Mesenteric fat pad (tissue), 1 donor: ENCODE measurements at places on chromosomes 6 and 20. TPM values are rescaled to one million over a fixed set of nuclear protein-coding genes. Genes with fewer than 3 reads are reported as not detected.

GRCh38 chr6:88882536-88882935 lies 80.9 kb downstream of the RNGTT start:
- DNase-seq = no peak

DNA sequence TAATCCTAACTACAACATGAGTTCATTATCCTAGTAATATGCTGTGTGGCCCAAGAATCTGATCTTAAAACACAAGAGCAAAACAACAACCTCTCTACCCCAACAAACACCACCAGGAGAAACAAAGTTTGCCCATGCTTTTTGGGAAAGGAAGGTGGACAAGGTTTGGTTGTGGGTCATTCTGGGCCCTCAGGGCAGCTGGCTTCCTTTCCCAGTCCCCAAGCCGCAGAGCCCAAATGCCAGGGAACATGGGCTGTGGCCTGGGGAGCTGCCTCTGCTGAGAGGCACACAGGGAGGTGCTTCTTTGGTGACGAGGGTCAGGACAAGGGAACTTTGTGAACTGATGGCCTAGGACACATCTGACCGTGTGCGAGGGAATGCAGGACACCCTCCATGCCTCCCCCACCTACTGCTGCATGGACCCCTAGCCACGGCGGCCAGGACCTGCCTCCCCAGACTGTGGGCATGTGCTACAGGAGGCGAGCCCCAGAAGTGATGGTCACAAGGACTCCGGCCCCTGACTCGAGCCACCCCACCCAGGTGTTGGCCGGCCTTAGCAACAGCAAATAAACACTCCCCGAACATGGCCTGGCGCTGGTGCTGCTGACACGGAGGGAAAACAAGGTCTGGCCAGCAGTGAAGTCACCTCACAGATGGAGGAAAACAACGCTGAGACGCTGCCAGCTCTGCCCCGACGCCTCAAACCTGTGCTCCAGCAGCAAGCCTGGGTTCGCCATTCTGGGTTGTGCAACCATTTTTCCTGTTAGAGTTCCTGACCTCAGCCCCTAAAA lies 55.6 kb downstream of the RRBP1 start:
- DNase-seq = no peak

The POPDC3 gene
- 9.7 TPM for total RNA-seq

The C6orf15 gene
- not detected for total RNA-seq

DNA sequence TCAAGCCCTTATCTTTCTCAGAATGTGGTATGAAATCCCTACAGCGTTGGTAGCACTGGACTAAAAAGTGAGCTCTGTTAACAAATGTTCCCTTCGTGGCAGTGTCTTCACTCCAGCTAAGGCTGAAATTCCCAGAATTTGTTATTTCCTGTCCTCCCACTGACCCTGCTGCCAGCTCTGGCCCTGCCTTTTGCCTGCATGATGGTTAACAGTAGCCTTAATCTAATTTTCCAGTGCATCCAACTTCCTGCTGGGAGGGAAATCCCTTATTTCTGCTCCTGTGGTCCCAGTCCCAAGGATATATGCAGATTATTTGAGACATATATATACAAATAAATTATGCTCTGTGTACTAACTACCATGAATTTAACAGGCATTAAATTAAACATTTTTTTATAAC lies 157.2 kb upstream of the CARMIL1 start:
- DNase-seq = no peak

DNA sequence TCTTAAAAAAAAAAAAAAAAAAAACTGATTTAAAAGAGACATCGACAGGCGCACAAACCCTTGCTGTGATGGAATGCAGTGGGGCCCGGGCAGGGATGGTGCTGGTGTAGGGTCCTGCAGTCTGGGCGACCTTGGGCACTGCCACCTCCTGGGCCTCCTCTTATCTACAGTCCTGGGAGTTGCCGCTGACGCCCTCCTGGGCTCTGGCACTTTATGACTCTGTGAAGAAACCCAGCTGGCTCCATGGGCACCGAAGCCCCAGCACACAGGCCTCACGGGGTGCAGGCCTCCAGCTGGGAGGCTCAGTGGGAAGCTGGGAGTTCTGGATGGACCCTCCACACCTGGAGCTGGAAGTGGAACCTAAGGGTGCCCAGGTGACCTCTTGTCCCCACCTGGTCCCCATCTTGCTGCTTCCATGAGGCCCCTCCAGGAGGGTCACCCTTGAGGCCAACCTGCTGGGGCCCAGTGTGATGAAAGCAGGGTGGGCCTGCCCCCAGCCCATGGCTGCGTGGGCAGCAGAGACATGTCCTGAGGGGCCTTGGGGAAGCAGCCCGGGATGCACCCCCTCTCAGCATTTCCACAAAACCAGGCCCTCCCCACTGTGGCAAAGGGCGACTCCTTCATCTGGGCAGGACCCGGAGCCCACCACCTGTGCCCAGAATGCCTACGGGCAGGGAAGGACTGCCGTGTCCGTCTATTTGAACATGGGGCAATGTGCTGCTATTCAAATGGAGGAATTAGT lies 104.9 kb downstream of the ASXL1 start:
- no peak for DNase-seq

- DNase-seq = no peak
These were observed 15.4 kb upstream of the STMND1 start for GRCh38 chr6:17086469-17086868.

- DNase-seq = no peak
These were observed 132.4 kb downstream of the BMP7 start for GRCh38 chr20:57133926-57134650.

DNA sequence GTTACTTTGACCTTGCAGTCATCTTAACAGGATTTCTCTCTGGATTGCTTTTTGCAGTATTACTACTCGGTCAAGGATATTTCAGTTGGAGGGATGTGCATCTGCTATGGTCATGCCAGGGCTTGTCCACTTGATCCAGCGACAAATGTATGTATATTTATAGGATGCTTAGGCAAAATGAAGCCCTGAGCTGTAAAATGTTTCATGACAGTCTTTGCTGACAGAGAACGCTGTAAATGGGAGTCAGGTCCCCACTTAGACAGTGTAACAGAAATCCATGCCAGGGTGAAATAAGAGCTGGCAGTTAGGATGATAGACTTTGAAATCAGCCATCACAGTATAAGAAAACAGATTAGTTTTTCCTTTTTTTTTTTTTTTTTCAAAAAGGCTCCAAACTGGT lies 264.0 kb downstream of the LAMA2 start:
- DNase-seq = no peak

DNA sequence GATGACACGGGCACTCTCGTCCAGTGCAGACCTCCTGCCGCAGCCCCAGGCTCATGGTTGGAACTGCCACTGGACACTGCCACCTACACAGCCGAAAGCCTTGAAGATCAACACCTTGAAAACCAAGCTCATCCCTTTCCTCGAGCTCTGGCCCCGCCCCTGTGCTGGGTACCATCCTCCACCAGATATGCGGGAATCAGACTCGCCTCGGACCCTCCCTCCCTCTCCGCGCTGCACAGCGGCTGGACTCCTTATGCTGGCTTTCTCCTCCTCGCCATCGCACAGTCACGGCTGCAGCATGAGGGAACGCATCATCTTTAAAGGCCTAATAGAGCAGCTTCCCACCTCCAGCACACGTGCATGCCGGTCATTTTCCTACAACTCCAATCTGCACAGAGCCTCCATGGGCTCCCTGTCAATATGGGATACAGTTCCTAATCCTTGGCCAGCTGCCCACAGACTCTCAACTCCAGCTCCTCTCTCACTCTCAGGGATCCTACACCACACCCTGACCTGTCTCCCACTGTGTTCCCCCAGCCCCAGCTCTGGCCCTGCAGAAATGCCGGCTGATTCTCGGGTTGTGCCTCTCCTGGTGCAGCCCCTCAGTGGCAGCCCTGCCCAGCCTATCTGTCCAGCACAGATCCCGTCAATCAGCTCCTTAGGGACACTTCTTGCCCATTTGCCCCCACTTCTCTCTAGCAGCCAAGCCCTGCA lies 23.2 kb downstream of the TXNDC5 start:
- no peak for DNase-seq
